Fibroblast of skin of back (primary cell): ENCODE measurements at places on chromosomes 7 and 10.

- DNase-seq: no peak
Observed at GRCh38 chr10:1379601-1380000, 323.4 kb downstream of the WDR37 start.

DNA sequence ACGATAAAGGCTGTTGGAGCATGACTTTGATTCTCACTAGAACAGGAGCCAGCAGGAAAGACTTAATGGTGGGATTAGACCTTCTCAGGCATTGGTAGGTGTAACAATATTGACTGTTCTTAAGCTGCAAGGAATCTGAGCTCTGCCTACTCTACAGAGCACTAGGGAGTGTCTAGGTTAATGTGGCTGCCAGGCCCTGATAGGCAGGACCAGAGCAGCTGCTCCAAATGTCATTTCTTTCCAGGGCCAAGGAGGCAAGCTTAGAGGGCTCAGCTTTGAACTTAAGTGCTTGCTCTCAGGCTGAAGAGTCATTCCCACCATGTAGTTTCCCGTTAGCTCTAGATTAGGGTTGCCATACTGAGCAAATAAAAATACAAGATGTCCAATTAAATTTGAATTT is 96.8 kb downstream of the RAB18 start:
- no peak for DNase-seq

DNA sequence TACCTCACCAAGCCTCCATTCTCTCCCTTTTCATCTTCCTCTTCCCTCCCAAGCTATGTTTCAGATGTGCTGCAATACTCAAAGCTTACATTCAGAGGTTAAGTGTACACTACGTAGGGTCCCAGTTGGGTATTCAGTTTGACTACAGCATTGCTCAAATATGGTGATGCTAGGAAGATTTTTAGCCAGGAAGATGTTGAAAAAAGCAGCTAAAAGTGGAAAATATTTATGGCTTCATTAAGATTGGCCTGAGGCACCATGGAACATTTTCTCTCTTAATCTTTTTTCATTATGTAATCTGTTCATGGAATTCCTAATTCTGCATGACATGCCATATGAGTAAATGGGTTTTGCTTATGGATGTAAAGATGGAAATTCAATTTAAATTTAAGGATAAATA is 72.0 kb upstream of the ABCB5 start:
- DNase-seq: no peak

GRCh38 chr7:95736635-95737034 is 35.7 kb upstream of the DYNC1I1 start:
- DNase-seq: no peak

DNA sequence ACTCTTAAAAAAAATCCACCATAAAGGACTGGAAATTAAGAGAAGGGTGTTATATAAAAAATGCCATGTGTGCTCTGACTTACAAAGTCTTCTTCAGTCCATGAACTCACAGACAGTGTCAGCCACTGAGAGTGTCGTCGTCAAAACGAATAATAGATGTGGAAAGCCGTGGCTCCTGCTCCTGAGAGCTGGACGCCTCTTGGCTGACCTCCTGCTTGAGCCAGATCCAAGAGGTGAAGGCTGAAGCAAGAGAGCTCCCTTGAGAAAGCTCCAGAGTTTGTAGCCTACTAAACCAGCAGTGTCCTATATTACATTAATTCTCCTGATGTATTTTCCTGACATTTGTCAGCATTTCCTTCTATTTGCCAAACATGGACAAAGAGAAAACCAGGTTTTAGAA is 234.3 kb upstream of the C7orf33 start:
- no peak for DNase-seq

GRCh38 chr7:110771717-110772116 is 319.2 kb upstream of the LRRN3 start:
- no peak for DNase-seq
